T-helper 2 cell (primary cell): ENCODE measurements at places on chromosomes 3 and 15.

DNA sequence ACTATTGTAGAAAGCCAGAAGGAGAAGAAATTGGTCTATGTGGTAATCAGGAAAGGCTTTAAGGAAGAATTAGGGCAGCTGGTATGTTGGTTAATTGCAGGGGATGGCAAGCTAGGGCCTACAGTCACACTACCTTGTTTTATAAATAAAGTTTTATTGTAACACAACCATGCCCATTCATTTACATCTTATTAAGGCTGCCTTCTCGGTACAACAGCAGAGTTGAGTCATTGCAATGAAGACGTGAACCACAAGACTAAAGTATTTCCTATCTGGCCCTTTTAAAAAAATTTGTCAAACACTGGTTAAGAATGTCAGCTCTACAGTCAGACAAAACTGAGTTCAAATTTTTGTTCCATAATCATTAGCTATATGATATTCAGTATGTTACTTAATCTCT lies 8.3 kb downstream of the SERPINI1 start:
- no peak for DNase-seq

GRCh38 chr15:64850778-64851502 lies 9.2 kb downstream of the PLEKHO2 start:
- no peak for DNase-seq

GRCh38 chr15:42707068-42707467 lies 29.9 kb downstream of the CDAN1 start:
- DNase-seq, result no peak

DNA sequence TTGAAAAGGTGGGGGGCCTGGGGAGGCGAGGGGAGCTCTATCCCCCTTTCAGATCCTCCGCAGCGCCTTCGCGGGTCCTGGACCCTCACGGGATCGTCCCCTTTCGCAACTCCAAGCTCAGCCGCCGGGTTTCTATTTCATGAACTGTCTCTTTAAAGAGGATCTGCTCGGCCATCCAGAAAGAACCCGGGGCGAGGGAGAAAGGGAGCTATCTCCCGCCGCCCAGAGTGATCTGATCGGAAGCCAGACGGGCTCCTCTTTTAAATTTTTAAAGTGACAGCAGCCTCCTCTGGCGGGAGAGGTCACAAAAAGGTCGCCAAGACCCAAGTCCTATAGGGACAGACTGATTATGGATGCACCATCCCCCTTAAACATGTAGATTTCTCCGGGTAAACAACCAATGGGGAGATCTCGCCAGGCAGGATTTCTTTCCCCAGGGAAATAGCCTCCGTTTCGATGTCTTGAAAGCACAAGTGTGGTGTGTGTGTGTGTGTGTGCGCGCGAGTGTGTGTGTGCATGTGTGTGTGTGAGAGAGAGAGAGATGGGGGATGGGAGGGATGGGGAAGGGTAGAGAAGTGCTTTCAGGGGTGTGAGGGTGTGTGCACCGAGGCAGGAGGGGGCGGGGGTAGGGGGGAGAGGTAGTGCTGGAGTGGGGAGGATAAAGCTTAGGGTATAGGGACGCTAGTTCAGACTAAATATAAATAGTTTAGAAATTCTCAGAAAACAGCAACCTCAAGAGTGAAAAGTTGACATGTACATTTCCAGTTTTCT lies 516.1 kb downstream of the MECOM start:
- no peak for DNase-seq

- no peak for DNase-seq
Measured at GRCh38 chr3:88031642-88032077, 27.1 kb downstream of the CGGBP1 start.

DNA sequence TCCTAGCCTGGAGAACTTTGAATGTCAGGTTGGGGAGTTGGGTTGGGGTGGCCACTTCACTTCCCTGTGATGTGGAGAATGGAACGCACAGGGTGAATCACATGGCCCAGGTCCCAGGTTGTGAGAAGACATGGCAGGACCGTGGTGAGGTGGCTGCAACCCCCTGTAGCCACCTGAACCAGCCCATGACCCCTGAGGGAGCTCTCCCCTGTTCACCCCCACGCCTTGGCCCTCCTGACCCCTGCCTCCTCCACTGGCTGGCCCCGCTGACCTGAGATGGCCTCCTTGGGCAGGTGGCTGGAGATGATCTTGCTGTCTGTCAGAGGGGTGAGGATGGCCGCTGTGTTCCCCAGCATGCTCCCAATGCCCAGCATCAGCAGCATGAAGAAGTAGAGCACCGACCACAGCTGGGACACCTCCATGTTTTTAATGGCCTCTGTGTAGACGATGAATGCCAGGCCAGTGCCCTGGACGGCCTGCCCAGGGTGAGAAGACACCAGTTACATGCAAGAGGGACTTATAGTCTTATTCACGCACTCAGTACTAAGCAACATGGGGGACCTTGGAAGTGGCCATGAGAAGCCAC lies 31.0 kb downstream of the SLC6A20 start:
- no peak for DNase-seq

DNA sequence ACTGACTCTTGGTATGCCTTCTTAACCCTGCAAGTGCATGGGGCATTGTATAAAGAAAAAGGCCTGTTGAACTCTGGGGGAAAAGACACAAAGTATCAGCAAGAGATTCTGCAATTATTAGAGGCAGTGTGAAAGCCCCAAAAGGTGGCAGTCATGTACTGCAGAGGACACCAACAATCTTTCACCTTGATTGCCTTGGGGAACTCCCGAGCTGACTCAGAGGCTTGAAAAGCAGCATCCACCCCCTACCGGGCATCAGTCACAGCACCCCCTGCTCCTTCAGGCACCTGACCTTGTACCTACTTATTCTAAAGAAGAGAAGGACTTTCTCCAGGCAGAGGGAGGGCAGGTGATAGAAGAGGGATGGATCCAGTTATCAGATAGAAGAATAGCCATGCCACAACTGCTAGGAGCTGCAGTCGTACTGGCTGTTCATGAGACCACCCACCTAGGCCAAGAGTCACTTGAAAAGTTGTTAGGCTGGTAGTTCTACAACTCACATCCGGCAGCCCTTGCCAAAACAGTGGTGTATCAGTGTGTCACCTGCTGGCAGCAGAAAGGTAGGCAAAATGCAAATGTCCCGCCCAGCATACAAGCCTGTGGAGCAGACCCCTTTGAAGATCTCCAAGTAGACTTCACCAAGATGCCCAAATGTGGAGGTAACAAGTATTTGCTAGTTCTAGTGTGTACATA lies 241.6 kb upstream of the CNTN6 start:
- no peak for DNase-seq

- DNase-seq, result no peak
Measured at GRCh38 chr3:9914011-9914410, 2.9 kb upstream of the IL17RC start.

DNA sequence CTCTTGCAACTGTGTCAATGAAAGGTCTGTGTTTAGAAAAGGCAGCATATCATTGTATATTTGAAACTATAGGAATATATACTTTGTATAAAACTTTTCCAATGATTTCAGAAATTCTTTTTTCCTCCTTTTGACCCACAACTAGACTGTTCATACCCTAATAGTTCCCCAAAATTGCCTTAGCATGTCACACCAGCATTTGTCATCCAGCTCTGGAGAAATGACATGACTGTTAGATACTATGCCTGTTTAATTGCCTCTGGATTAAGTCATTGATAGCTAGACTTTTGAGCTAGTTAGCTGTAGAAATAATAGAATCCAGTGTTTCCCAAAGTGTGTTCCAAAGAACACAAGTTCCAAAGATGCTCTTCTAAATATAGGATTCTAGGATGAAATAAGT lies 32.4 kb downstream of the B3GALNT1 start:
- DNase-seq, result no peak

GRCh38 chr15:48370460-48370859 lies 39.2 kb downstream of the DUT start:
- no peak for DNase-seq

DNA sequence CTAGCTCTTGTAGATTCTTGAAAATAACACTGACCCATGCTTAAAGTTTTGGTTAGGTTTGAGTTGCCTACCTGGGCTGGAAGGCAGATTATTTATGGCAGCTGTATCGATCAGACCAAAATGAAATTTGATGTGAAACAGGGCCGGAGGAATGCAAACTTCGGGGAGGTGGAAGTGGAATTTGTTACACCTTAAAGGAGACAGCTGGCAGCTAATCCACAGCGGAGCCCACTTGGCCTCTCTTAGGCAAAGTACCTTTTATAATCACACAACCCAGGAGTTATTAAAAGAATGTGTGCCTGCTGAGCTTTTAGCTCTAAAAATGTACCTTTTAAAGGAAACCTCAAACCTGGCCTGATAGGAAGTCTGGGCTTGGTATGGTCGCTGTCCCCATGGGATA lies 250.9 kb upstream of the TPM1 start:
- no peak for DNase-seq
